Activated T-helper 1 cell treated with Interleukin-2 at 50 U/mL for 16 hours (primary cell): ENCODE measurements at places on chromosomes 4 and X.

DNA sequence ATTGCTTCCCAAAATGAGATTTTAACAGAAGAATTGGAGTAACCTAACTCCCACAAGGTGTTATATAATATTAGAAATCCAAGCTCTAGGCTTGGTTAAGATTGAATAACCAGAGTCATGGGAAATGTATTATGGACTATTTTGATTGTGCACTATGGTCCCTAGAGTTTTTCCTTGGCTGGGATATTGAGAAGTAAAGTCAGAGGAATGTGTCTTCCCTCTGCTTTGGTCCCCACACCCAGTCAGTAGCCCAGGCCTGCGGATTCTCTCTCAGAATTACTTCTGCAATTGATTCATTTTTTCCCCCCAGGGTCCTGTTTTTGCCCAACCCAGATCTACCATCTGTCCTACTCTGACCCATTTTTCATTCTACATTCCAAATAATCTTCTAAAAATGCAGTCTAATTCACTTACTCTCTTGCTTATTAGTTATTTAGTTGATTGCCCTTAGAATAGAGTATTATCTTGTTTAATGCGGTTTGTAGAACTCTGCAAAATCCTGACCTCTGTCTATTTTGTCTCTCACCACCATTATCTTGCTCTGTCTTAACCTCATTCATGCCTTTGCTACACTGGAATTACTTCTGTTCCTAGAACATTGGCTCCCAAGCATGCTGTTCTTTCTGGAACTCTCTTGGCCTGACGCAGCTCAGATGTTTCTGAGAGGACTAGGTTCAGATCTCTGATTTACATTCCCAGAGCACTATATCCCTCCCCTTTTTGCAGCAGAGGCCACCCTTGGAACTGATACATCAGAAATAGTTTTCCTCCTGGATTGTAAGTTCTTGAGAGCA lies 23.6 kb downstream of the GUCY1A1 start:
- DNase-seq: no peak

DNA sequence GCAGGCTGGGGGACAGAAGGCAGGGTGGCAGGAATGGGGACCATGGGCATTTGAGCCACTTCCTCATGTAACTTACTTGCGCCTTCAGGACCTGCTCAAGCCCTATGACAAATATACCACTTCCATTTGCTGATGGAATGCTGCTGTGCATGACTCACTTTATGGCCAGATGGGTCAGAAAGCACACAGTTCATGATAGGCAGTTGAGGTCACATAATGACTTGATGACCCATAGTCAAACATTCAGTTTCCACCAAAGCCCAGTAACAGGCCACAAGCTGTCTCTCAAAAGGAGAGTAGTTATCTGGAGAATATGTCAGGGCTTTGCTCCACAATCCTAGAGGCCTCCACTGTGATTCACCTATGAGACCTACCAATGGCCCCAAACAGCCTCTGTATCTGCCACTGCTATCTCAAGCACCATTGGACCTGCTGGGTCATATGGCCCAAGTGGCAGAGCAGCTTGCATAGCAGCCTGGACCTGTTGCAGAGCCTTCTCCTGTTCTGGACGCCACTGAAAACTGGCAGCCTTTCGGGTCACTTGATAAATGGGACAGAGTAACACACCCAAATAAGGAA lies 5.3 kb upstream of the PAPSS1 start:
- DNase-seq: no peak

GRCh38 chr4:10866666-10867065 lies 182.1 kb upstream of the CLNK start:
- DNase-seq: no peak

- no peak for DNase-seq
Measured at GRCh38 chrX:78706071-78706470, 41.4 kb upstream of the LPAR4 start.

DNA sequence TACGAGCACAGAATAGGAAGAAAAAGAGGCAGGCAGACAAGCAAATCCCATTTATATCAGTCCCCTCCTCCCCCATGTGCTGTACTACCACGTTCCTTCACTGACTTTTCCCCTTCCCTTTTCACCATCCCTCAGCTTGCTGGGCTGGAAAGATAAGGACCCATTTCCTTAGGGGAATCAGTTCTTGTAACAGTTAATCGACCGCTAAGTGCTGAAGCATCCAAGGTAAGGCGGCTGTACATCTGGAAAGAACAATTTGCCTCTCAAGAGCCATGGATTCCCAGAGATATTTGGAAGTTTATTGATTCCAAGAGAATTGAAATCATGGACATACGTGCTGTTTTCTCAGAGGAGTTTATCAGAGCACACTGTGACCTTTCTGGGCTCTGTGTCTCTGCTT lies 1688.0 kb downstream of the STIM2 start:
- DNase-seq: no peak

GRCh38 chr4:151025759-151026158 lies 10.7 kb upstream of the LRBA start:
- no peak for DNase-seq

GRCh38 chr4:16222957-16223527 lies 3.2 kb downstream of the TAPT1 start:
- no peak for DNase-seq

- DNase-seq: no peak
Measured at GRCh38 chrX:24426921-24427746, 38.0 kb upstream of the PDK3 start.
